ENCODE measurements at places on chromosomes 1 and 21.

GRCh38 chr1:193416226-193417024 lies 230.0 kb upstream of the B3GALT2 start:
- no peak for DNase-seq

GRCh38 chr1:119081267-119081666 lies 59.2 kb downstream of the WARS2 start:
- DNase-seq, result no peak

- no peak for DNase-seq
Observed at GRCh38 chr21:38922474-38923235, 116.9 kb downstream of the ETS2 start.

DNA sequence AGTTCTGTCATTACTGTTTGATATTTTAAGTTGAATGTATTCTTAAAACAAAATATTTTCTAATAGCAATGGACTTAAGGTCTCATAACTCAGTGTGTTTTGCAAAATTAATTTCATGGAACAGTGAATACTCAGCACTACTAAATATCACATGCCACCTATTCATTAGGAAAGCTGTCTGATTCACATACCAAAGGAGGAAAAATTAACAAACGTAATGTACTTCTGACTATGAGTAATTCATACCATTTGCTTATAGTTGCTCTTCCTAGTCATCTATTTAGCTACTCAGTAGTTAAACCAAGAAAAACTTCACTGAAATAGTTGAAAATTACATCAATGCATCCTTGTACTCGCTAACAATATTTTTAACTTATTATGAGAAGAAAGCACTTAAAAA lies 35.2 kb downstream of the TP53BP2 start:
- no peak for DNase-seq

- no peak for DNase-seq
Observed at GRCh38 chr1:175217721-175218531, 25.4 kb upstream of the KIAA0040 start.

- DNase-seq, result no peak
Observed at GRCh38 chr1:44170281-44170823, 28.9 kb upstream of the KLF18 start.

DNA sequence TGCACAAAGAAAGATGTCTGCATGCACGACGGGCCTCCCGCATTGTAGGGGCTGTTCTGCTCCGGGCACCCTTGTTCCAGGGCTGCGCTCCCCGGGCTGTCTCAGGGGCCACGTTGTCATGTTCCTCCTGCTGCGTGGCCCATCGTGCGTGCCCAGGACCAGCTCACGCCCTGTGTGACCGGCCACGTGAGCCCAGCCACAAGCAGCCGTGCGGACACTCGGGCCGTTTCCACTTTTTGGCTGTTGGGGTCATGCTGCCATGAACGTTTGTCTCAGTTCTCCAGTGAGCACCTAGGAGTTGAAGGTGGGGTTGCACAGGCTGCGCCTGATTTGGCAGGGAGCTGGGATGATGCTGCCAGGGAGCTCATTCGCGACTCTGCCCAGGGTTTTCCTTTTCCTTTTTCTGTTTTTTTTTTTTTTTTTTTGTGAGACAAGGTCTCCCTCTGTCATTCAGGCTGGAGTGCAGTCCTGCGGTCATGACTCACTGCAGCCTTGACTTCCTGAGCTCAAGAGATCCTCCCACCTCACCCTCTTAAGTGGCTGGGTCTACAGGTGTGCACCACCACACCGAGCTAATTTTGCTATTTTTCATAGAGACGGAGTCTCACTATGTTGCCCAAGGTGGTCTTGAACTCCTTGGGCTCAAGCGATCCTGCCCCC lies 17.4 kb downstream of the PDXK start:
- no peak for DNase-seq

GRCh38 chr1:85566890-85567289 lies 13.7 kb upstream of the CCN1 start:
- no peak for DNase-seq

DNA sequence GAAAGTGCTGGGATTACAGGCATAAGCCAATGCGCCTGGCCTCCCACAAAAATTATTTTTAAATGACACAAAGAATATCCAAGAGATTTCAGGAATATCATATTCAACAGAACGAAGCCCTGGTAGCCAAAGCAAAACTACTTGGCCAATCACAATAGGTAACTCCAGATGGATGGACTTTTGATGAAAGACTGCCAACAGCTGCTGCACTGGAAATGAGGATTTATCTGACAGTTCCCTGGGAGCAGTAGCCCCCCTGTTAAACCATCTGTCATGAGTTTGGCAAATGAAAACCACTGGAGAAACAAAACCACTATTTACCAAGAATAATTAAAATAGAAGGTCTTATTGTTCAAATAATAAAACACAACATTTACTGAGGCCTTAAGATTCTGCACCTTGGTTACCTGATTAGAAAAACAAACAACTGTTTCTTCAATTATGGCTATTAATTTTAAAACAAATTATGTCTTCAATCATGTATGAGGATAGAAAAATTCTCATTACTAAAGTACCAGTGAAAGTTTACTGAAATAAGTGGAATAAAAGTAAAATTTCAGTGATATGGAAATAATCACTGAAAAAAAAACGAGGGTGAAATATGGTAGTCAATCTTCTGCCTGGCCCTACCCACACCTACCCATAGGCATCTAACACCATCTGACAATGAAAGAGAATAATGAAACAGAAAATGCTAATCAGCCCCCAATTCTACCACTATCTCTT lies 34.3 kb upstream of the PSMG1 start:
- no peak for DNase-seq

- no peak for DNase-seq
Observed at GRCh38 chr1:87906078-87906477, 577.4 kb downstream of the LMO4 start.

DNA sequence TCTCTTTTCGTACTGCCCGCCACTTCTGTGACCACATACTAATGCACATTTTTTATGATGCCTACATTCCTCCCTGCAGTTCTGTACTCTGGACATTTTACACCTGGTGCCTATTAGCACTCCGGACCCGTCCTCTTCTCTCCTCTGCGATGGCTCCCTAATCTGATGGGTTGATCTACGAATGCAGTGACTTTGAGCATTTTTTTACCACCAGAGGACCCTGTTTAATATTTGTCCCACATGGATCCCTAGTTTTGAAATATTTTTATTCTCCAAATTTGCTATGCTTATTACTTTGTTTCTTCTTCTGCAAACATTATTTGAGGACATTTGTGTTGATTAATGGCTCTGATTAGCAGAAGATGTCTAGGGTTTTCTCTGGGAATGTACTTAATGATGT lies 5.2 kb downstream of the PPFIA4 start:
- DNase-seq, result no peak

GRCh38 chr1:203026666-203027663 lies 674 bp downstream of the PPFIA4 start:
- DNase-seq, result no peak

DNA sequence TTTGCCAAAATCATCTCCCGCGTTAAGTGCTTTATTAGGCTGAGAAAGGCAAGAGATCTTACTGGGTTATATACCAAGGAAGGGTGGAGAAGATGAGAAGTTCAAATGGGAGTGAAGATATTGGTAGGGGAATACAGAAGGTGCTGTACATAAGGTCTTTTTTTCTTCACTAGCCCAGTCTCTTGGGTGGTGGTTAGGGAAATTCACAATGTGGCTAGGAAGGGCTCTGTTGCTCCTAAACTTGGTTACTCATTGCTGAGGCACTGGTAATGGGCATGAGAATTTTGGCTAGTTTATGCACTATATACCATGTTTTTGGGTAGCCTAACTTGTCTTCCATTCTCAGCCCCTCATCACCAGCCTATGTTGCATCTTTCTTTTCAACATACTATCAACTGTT lies 50.6 kb downstream of the LHX4 start:
- no peak for DNase-seq

GRCh38 chr21:45846373-45847160 lies 135.0 kb upstream of the COL6A1 start:
- no peak for DNase-seq

DNA sequence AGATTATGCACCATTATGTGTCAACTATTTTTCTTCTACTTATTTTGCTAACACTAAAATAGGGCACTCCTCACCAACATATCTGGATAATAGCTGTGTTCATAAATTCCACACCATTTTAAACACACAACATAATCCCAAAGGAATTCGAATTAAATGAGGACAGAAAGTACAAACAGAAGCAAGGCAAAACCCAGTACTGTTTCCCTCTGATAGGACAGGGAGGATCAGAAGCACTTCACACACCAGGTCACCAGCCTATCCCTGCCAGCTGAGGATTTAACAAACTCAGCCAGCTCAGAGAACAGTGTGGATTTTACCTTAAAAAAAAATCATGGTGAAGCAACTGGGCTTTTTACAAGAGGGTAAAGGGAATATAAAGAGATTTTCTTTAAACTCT lies 20.0 kb downstream of the CRYZ start:
- no peak for DNase-seq

DNA sequence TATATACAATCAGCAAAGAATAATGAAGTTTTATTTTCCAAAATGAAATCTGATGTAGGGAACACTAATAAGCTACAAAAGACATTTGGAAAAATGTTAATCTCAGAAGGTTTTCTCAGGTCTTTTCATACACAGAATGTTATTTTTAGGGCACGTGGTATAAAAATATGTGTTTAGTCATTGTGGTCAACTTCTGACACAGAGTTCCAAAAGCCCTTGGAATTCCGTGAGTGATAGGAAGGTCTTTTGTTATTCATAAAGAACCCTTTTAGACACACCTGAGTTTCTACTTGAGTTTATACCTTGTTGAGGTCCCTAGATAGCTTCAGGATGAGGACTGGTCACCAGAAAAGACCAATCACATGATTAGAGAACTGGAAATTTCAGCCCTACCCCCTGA lies 277.6 kb upstream of the NCAM2 start:
- no peak for DNase-seq

DNA sequence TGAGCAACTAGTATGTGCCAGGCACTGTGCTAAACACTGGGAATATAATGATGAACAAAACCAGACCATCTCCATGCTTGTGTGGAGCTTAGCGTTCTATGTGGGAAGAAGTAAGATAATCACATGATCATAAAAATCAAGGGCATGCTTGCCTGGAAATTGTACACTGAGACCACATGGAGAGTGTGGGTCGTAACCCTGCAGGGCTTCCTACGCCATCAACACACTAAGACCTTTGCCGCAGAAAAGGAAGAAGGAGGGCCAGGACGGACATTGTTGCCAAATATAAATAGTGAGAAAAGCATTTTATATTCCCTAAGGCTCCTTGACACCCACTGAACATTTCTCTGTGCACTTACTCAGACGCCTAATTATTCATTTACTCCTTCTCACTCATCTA lies 388.1 kb upstream of the VAMP3 start:
- DNase-seq, result no peak

- no peak for DNase-seq
Observed at GRCh38 chr1:70042090-70042731, 163.2 kb downstream of the LRRC40 start.

DNA sequence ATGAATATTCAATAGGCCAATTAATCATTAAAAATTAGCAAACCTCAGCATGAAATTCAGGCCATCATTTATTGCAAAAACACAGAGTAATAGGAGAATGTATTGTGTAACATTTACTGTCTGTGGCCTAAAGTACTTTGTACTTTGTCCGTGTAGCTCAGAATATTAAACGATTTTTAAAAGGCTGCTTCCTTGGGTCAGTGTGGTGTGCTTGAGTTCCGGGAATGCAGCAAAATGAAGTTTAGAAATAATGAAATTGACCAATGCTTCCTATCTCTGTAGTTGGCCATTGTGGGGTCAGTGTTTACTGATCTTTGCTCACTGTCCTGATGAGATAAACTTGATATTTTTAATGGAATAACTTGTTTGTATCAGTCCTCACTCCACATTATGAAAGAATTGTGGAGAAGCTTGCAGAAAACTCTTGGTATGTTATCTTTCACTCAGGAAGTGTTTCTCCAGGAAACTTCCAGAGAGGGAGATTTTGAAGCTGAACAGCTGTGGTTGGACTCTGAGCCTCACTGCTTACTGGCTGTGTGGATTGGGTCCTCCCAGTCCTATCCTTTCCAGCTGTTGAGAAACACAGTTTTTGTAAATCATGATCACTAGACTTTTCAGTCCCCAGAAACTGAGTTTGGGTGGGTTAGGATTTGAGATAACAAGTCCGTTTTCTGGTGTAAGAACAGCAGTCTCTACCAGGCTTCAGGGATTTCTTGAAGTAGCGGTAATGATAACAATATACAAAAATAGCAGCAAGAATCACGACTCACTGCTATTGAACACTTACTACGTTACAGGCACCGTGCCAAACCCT lies 19.2 kb upstream of the MTARC1 start:
- no peak for DNase-seq

GRCh38 chr1:109239409-109240068 lies 9.8 kb upstream of the CELSR2 start:
- DNase-seq, result no peak

GRCh38 chr1:99726818-99727217 lies 39.6 kb downstream of the FRRS1 start:
- DNase-seq, result no peak

- DNase-seq, result no peak
Observed at GRCh38 chr1:226708342-226708780, 30.7 kb downstream of the ITPKB start.

Data from cortex of kidney (tissue), 1 donor.